SK-N-DZ (cell line): ENCODE measurements at places on chromosomes 5 and 9.
A peak's percentile ranks its signal among the peaks of the same experiment; 100 is the strongest.

GRCh38 chr9:101083448-101084202, 55.1 kb downstream of the PLPPR1 start:
- DNase-seq = no peak

DNA sequence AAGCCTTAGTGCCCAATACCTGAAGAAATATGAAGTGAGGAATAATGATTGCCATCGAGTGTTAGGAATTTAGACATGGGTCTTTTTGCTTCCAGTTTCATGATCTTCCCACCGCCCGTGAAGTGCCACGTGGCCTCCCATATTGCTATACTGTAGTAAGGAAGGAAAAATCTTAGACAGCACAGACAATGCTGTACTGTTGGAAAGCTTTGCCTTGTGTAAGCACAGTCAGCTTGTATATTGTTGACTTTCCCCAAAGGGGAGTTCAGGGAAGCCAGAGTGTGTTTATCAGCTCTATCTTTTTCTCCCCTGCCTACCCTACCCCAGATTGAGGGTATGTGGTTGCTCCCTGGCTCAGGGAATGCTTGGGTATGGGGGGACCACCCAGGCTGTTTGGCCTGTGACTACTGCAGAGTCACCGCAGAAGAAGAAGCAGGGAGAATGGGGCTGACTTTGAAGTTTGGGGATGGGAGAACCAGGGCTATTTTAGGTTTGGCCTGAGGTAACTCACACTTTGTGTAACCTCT, 161.8 kb upstream of the MEF2C start:
- no peak for DNase-seq

DNA sequence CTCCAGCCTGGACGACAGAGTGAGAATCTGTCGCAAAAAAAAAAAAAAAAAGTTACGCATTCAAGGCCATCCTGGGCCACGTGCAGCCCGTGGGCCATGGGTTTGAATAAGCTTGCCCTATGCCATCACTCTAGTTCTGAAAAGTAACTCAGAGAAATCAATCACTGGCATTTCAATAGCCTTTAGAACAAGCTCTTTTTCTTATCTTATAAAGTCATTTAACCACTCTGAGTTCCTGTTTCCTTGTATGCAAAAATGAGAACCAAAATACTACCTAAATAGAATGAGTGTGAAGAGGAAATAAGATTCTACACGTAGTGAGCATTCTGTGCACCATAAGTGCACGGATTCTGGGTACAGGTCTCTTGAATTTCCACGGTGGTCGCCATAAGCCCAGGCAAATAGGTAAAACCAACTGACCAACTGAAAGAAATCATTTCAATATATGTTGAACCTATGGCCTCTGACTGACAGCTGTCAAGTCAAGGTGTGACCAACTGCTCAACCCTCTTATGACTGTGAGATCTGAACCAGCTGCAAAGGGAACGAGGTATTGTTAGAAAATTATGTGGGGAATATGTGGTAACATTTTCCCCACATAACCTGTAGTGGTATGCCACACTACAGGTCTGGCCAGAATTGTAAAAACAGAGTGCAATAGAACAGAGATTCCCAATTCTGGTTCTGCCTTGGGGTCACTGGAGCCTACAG, 143.9 kb upstream of the LHFPL2 start:
- no peak for DNase-seq

DNA sequence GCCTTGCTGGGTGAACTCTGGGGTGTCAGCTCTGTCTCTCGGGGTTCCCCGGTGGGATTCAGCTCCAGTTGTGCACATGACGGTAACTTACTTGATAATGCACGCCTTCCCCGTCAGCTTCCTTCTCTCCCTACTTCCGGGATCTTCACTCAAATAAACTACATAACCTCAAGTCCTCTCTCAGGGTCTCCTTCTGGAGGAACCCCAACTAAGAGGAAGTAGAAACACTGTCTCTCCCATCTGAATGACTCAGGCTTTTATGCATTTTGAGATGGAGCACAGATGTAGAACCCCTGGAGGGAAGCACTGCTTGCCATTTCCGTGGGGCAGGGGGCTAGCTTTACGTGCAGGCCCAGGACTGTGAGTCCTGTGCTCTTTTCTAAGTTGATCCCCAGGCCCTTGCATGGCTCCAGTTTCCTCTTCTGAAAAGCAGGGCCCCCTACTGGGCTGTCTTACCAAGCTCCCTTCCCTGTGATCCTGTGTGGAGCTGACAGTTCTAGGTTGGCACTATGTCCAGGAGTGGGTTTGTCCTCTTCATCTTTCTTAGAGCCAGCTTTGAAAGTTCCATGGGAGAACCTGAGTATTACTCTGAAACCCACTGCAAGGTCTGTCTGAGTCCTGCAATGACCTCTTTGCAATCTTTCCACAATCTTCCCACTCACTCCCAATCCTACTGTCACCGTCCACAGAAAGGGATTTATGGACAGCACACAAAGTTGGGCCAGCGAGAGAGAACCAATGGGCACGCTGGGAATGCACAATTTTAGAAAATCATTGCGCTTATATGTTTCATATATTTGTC, 17.7 kb downstream of the S1PR3 start:
- no peak for DNase-seq

DNA sequence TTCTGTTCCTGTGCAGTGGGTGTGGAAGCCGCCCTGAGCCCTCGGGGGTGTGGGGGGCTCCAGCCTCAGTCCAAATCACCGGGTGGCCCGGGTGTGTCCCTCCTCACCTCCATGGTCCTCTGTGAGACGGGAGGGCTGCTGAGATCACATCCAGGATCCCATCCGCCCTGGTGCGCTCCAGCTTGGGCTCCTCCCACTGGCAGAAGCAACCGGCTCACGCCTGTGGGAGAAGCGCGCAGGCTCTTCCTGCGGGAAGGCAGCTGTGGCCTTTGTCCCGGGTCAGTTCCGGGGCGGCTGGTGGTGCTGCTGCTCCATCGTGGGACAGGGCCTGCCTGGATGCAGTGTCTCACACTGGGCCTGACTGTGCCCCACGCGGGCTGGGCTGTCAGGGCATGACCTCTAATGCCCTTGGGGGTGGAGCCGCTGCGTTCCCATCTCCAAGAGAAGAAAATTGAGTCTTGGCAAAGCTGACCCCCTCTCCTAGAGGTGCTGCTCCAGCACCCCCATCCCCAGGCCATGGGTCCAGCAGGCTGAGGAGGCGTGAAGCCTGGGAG, 18.5 kb downstream of the OLFM1 start:
- DNase-seq = no peak

- peak; percentile 25 for DNase-seq
Observed at GRCh38 chr9:99105152-99106043, 485 bp downstream of the TGFBR1 start.

- peak; percentile 39 for DNase-seq
Observed at GRCh38 chr5:78569441-78569840, 79.1 kb downstream of the LHFPL2 start.

GRCh38 chr5:164498438-164498837, 993.0 kb downstream of the MAT2B start:
- no peak for DNase-seq

DNA sequence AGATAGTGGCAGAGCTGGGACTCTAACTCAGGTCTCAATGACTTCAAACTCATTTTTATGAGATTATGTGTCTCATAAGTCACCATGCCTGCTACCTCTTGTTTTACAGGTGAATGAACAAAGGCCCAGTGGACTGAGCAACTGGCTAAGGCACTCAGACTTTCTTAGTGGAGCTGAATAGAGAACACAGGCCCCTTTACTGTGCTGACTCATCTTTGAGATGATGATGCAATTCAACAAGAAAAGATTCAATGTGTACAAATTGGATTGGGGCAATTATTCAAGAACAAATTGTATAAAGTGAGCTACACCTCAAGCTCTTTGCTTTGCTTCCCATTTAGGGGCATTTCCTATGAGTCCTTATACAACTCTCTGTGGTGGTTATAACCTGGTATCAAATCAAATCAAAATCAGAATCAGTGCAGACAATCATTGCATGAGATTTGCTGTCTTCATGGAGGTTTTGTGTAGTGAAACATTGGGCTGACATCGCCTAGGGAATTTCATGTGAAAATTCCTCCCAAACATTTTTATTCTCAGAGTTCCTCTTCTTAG, 84.3 kb upstream of the PPP2R2B start:
- no peak for DNase-seq

- DNase-seq = no peak
Observed at GRCh38 chr9:87760529-87760928, 34.6 kb downstream of the CTSL start.

DNA sequence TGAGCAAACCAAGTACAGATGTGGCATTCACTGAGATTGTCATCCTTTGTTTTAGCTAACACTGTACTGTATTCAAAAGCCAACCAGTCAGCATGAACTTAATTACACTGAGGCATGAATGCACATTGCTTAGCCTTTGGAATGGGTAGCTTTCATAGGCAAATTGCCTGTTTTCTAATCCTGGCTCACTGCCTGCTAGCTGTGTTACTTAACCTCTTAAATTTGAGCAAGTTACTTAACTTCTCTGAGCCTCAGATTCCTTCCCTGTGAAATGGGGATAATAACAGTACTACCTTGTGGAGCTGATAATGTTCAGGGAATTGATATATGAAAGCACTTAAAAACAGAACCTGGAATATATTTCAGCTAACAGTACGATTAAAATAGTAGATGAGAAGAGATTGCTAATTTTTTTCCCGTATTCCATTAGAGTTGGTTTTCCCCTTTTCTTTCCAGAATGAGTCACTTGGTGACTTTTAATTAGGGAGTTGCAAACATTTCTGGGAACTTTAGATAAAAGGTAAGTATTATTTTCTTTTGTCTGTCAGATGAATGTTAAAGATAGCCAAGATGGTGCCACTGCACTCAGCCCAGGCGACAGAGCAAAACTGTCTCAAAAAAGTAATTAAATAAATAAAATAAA, 43.9 kb downstream of the ARRDC3 start:
- no peak for DNase-seq

- DNase-seq = peak; percentile 11
Observed at GRCh38 chr5:96901384-96901783, 25.1 kb downstream of the ERAP2 start.

GRCh38 chr9:123589361-123590239, 233.6 kb downstream of the CRB2 start:
- no peak for DNase-seq

DNA sequence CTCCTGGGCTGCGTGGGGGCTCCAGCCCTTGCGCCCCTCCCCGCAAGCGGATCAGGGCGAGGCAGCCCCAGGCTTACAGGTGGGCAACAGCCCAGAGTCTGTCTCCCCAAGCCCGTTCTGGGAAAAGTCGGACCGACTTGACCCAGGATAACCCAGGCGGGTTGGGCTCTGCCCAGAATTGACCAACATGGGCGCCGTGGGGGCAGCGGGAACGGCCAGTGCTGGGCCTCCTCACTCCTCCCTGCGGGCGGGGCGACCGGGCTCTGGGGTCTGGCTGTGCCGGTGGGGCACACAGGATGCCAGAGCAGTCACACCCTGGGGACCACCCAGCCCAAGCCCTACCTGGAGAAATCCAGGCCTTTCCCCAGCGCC, 15.3 kb upstream of the SYNPO start:
- DNase-seq = no peak

DNA sequence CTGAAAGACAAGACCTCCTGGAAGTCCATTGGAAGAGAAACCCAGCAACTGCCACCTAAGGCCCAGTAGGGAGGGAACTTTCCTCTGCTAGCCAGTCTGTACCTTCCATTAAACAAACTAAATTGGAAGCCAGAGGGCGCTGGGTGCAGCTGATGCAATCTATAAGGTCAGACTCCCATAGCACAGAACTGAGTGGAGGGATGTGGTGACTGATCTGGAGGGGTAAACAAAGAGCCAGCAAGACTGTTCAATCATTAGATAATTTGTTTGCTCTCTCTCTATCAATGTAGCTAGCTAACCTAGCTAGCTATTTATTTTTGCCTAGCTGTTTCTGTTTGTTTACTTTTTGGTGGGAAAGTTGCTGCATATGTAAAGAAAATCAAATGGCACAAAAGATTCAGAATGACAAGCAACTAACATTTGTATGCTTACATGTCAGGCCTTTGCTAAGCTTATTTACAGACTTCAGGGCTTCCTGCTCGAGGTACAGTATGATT, 291.8 kb upstream of the DAB2 start:
- peak; percentile 37 for DNase-seq

- no peak for DNase-seq
Observed at GRCh38 chr5:127330116-127330515, 39.5 kb downstream of the MEGF10 start.

- DNase-seq = no peak
Observed at GRCh38 chr5:55108661-55109060, 6.2 kb downstream of the GZMA start.

DNA sequence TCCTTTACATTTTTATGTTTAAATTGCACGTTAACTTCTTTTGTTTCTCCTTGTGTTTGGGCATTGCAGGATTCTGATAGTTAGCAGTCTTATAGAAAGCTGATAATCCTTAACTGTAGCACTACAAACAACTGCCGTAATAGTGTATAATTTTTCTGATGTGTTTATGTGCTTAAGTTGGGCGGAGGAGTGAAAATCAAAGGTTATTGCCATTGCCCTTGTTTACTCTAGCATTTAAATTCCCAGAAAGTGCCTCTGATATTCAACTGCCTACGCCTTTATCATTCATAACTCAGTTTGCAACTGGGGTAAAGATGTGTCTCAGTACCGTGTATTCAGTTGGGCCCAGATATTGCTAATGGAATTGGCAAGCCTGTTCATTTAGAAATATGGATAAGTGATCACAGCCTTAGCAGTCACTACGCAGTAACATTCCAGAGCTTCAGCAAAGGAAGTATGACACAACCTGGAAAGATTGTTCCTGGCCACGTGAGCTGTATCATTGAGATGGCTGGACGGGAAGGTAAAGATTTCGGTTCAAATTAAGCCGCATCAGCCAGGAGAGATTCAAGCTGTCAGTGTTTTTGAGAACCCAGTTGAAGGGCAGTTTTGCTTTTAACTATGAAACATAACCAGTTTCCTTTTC, 28.1 kb upstream of the LRRTM2 start:
- DNase-seq = no peak

GRCh38 chr5:135114759-135115158, 80.7 kb upstream of the PITX1 start:
- DNase-seq = no peak

- DNase-seq = peak; percentile 53
Observed at GRCh38 chr5:68287976-68288706, 72.6 kb downstream of the PIK3R1 start.

GRCh38 chr5:134976841-134977240, 9.1 kb downstream of the CATSPER3 start:
- DNase-seq = no peak

- DNase-seq = no peak
Observed at GRCh38 chr5:43973318-43973717, 370.3 kb downstream of the NNT start.

- no peak for DNase-seq
Observed at GRCh38 chr9:88219601-88220000, 81.3 kb upstream of the SPATA31C2 start.

DNA sequence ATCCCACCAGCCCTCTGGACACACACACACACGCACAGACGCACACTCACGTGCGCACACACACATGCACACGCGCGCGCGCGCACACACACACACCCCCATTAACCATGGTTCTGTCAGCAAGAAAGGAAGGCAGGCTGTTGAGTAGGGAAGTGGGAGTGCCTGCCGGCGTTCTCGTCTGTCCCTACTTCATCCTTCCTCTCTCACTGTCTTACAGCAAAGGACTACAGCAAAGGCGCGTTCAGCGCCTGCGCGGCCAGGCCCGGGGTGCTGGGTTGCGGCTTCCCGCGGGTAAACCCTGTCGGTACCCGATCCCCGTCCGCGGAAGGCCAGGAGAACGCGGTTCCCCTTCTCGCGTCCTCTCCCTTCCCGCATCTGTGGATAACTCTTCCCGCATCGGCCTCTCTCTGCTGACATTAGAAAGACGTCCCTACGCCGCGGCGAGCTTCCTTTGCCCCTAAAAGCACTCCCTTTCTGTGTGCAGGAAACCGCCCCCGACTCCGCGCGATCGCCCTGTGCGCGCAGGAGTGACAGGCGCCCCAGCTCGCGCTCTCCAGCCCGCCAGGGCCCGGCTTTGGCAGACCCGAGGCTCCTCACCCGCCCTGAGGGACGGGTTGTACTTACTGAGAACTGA, 219.2 kb downstream of the AGTPBP1 start:
- DNase-seq = no peak
